ENCODE measurements at places on chromosomes 1 and 21.
A peak's percentile ranks its signal among the peaks of the same experiment; 100 is the strongest.

DNA sequence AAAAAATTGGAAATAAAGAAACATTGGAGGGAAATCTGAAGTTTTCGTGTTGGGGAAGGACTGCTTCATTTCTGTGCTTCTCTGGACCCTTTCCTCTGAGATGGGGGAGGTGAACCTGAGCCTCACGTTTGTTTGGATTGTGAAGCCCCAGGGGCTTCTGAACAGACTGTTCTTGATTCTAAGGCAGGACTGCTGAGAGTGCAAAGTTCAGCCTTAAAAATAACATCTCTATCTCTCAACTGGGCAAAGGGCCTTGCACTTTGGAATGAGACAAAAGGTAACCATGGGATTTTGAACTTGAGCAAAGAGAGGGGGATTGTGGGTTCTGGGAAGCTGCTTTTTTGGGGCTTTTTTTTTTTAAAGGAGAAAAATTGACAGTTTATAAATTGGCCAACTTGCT is 45.0 kb downstream of the GPR88 start:
- no peak for DNase-seq

DNA sequence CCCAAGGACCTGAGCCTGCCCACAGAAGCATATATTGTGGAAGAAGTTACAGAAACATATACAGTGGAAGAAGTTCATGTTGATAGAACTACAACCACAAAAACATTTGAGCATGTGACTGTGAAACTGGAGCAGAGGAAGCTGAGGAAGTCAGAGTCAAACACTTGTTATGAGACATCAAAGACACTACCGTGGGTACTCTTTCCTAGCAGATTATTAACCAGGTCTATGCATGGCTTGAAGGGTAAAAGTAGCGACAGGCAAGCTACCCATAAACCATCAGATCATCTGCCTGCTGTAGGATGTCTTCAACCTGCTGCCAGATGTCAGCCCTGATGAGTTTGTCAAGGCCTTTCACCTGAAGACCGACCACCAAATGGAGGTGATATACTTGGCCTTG is 35.8 kb downstream of the IVNS1ABP start:
- DNase-seq = no peak

GRCh38 chr1:86998727-86999126 is 84.3 kb downstream of the HS2ST1 start:
- DNase-seq = no peak

- no peak for DNase-seq
These were observed 51.5 kb downstream of the SH3BGR start for GRCh38 chr21:39503123-39503762.

DNA sequence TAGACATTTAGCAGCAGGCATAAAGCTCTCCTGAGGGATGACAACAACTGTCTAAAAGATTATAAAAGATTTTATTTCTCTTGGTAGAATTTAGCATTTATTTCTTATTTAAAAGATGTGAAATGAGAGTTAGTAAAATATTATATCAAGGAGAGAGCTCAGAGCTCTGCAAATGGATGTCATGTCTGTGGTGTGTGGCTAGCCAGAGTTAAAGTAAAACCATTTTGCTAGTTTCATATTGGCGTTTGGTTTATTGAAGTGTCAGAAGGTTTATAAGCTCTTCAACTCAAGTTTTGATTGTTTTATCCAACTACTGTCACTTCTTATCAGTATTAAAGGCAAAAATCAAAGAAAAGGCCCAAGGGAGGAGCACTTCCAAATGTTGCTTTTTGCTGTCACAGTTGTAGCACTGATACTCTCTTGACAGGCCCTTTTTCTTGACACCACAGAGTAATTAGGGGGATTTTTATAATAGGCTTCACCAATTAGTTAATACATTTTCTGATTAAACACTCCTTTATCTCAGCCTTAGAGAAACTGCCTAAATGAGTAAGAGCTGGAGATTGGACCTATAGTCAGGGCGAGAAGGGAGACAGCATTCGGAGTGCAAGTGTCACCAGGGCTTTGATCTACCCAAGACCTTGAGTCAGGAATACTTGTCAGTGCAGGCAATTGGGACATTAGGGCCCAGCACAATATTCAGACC is 233.9 kb downstream of the PTBP2 start:
- DNase-seq = no peak

- DNase-seq = no peak
These were observed 81.8 kb downstream of the TMEM53 start for GRCh38 chr1:44592208-44593145.

DNA sequence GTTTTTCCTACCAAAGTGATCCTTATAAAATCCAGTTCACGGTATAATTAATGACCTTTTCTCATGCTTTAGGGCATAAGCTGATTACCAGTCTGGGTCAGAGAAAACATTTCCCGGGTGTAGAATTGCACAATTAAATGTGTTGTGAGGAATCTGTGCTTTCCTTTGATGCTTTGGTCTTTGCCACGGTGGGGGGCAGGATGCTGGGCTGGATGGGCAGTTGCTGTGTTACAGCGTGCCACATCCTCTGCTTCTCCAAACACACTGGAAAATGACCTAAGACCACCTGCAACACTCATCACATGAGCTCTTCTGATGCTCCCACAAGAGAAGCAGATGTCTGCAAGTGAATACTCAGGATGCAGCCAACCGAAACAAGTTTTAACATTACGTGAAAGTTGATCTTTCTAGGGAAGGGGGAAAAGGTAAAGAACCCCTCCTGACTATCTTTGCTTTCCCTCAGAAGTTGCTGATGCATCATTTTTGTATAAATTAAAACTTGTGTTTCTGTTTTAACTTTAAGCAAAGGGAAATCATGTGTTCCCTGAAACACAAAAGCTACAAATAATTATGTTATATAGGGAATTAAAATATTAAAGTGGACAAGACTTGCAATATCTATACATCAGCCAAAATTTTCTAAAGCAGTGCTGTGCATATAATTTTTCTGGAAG is 515.3 kb upstream of the NR5A2 start:
- DNase-seq = no peak

DNA sequence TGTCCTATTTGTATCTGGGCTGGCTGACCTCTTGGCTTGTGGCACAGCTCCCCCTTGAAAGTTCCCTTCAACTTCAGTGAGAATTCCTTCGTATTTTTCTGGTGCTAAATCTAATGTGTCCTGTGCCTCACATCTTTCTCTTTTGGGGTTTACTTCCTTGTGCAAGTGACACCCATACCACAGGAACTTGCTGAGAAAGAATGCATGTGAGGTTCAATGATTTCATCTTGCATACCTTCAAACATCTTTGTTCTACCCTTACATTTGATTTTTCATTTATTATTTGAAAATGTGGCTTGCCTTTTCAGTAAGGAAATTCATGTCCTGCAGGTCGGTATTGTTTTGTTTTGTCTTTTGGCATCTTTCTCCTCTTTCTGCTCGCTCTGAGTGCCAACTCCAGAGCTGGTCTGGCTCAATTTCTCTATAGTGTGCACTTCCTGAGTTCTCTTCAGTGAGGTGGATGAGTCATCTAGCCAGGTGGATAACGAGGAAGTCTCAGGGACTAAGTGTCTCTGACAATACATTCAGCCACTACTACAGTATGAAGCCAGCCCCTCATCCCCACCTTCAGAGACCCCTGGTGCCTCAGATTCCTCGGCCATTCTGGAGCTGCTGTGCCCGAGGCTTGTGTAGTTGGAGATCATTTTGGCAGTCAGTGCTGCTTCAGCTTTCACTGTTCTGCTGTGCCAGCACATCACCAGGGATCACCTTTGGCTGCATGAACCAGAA is 59.5 kb downstream of the RIPK4 start:
- no peak for DNase-seq

DNA sequence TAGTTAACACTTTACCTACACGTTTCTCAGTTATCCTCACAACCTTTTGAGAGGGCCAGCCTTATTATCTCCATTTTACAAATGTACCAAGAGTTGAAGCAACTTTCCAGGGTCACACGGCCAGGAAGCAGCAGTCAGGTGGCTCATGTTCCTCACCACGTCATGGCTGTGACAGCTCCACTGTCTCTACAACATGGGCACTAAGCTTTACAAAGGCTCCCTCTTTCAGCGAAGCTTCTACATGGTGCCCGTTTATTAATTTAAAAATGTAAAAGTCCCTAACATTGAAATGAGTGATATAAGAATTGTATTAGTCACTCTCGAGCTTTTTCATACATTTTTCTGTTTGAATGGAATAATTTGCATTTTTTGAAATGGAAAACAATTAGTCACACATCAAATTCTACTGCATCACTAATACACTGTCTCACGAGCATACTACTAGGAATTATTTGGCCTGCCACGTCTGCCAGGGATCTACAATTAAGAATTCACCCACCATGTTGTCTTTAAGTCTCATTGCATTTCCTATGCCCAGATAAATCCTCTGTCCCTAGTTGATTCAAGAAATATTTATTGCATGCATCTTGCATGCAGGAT is 28.4 kb upstream of the LIN9 start:
- no peak for DNase-seq

DNA sequence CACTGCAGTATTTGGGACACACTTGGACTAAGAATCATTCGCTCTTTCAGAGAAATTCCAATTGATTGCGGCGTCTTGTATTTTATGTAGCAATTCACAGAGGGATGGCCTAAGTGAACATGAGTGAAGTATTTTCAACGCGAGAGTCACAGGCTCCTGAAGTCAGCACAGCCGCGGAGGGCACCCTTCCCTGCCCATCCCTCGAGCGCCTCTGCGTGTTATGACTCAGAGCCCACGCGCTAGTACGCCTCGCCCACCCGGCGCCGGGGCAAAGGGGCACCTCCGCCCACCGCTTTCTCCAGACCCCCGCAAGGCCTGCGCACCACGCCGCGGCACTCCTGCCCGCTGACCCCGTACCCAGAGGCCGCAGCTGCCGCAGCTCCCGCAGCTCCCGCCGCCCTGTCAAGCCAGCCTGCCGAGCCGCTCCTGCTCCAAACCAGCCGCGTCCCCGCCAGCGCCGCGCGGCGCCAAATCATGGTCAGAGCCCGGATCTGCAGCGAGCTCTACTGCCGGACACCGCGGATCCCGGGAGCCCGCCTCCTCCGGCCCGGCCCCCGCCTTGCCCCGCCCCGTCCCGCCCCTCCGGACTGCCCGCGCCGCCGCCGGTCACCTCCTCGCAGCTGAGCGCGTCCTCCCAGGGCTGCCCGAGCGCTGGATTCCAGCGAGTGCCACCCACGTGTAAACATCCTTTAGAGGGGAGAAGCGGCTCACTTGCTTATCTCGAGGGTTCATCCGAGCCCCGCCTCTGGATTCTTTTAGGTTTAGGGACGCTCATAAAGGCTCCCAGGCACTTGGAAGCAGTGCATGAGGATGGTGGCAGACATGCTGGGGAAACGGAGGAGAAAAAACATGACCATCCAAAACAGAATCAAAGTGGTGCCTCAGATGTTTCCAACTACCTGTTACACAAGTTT is at the start of gene GLRX2:
Gene GLRX2 (minus strand): TSS at position 508 of the 914 bp plus-strand sequence. CDS start 32 bp downstream, at position 476.
- peak; percentile 71 for DNase-seq

DNA sequence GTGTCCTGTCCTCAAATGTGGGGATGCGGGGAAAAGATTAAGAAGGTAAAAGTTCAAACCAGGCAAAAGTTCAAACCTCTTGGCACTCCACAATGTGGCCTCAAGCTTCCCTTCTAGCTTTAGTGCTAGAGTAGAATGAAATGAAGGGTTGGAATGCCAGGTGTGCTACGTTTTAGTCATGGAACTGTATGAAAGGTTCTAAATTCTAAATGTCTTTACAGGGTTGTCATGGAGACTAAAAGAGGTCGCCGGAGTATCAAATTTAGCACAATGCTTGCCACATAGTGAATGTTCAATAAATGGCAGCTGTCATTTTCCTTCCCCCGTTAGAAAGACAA is 57.2 kb upstream of the LRRC8D start:
- no peak for DNase-seq

- no peak for DNase-seq
These were observed 69.3 kb downstream of the RPS6KC1 start for GRCh38 chr1:213120386-213120785.

DNA sequence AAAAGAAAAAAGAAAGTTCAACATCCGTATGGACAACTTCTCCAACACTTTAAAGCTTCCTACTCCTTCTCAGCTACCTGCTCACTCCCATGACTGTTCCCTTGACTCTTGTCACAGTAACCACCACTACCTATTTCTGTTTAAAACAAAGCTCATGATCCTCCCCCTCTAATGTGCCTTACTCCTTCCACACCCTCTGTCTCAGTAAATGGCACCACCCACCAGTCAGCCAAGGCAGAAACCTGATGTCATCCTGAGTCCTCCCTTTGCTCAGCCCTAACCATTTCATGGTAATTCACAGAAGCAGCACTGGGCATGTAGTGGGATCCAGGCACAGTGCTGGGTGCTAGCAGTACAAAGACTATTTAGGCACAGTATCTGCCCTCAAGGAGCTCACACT is 63.0 kb upstream of the PPM1J start:
- no peak for DNase-seq

All from neural crest cell (in vitro differentiated cells).